ENCODE measurements at places on chromosomes 1 and 21. TPM values are rescaled to one million over a fixed set of nuclear protein-coding genes. Genes with fewer than 3 reads are reported as not detected.

- DNase-seq: no peak
Measured at GRCh38 chr1:167697667-167698141, 24.1 kb upstream of the MPZL1 start.

DNA sequence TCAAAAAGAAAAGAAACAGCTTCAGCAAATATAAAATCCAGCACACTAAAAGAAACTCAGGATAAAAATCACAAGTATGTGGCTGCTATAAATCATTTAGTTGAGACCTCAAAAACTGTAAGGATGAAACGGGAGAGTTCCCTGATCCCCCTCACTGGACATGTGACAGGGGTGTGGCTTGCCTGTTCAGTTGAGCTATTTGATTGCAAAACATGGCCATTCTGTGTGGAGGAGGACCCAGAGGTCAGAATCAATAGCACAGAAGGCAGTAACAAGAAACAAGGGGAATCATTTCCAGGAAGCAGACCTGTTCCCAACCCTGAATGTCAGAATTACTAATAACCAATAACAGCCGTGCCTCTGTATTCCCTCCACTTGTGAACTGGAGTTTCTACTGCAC is 27.9 kb downstream of the RBM11 start:
- no peak for DNase-seq

DNA sequence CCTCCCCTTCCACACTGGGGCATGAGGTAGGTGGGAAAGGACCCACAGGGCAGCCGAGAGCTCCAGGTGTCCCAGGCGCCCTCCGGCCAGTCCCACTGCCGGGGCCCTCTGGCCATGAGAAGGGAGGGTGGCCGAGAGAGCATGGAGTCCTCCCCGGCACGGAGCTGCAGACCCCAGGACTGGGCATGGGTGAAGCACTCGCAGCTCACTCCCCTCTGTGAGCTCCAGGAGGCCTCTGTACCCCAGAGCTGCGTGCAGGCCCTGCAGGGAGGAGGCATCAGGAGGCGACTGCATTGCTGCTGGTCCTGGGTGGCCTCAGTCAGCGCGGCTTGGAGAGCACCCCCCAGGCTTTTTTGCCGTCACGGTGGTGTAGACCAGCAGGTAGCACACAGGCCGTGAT is 80.1 kb upstream of the TTC34 start:
- no peak for DNase-seq

DNA sequence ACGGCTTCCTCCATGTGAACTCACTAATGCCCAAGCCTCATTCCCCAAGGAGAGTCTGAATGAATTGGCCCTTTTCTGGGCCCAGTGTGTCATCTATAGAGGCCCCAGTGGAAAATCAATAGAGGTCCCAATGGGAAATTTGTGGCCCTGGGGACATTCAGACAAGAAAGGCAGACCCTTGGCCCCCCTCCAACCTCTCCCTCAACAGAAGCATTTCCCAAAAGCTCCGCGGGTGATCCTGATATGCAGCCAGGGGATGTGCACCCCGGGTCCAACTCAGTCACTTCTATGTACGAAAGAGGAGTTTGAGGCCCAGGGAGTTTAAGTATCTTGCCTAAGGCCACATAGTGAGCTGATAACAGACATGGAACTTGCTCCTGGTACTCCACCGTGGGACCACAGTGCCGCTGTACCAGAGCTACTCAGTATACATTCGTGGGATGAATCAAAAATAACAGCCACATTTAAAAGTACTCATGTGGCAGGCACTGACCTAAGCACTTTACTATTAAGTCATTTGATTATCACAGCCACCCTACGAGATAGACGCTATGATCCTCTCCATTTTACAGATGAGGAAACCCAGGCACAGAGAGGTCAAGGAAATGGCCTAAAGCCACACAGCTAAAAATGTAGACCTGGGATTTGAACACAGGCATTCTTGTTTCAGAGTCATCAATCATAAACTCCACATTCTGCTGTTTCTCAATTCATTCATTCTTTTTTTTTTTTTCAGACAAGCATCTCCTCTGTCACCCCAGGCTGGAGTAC is 8.5 kb downstream of the EPHA2 start:
- DNase-seq: no peak

GRCh38 chr1:5856246-5856815 is 135.9 kb downstream of the NPHP4 start:
- no peak for DNase-seq

DNA sequence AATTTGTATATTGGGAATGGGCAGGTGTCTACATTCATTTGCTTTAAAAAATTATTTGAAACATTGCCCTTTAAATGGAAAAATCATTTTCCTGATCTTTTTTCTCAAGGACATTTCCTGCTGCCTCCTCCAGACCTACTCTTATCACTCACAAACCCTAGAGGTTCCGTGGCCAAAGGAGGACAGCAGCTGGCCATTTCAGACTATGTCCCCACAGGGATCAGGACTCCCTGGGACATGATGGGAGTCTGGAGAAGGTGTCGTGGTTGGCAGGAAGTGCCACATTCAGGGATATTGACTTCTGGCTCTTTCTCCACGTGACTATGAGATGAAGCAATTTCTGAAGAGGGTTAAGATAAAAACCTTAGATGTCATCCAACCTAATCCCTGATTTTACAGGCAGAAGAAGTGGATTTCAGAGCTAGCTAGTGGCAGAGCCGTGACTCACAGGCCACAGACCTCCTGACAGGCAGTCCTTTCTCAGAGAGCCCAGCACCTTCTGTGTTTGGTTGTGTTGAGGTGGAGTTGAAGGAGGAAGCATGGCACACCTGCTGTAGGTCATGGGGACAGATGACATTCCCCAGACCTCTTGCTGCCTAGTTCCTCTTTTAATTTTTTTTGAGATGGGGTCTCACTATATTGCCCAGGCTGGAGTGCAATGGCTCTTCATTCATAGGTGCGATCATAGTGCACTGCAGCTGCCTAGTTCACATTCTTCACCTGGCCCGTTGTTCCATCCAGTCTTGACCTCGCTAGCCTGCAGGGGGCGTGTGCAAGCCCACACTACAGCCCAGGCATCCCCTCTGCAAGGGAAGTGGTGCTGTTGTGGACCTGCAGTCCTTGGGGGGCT is 25.5 kb upstream of the IL10 start:
- peak; percentile 26 for DNase-seq

- no peak for DNase-seq
Measured at GRCh38 chr1:226157761-226158316, 28.7 kb downstream of the ACBD3 start.

- DNase-seq: no peak
Measured at GRCh38 chr1:156371553-156372264, 2.7 kb downstream of the RHBG start.

- DNase-seq: no peak
Measured at GRCh38 chr21:37546949-37547614, 180.5 kb downstream of the DYRK1A start.

GRCh38 chr1:90262791-90263190 is 267.9 kb downstream of the ZNF326 start:
- no peak for DNase-seq

- no peak for DNase-seq
Measured at GRCh38 chr1:191869790-191870312, 288.4 kb upstream of the RGS18 start.

DNA sequence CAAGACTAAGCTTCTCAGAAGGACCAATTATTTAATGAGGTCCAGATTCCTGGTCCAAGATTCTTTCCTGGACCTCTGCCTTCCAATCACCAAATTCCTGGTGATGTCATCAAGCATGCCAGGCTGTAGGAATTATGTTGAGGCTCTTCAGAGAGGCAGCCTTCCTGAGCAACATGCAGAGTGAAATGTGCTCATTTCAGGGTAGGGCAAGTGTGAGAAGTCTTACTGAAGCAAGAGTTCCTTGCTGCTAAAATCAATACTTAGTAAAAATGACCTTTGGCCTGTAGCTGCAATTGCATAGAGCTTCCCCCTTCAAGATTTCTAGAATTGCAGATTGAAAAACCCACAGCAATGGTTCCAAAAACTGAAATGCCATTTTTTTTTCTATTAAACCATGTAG is 31.7 kb upstream of the BCAR3 start:
- no peak for DNase-seq

GRCh38 chr1:29878501-29878900 is 642.2 kb downstream of the PTPRU start:
- no peak for DNase-seq

DNA sequence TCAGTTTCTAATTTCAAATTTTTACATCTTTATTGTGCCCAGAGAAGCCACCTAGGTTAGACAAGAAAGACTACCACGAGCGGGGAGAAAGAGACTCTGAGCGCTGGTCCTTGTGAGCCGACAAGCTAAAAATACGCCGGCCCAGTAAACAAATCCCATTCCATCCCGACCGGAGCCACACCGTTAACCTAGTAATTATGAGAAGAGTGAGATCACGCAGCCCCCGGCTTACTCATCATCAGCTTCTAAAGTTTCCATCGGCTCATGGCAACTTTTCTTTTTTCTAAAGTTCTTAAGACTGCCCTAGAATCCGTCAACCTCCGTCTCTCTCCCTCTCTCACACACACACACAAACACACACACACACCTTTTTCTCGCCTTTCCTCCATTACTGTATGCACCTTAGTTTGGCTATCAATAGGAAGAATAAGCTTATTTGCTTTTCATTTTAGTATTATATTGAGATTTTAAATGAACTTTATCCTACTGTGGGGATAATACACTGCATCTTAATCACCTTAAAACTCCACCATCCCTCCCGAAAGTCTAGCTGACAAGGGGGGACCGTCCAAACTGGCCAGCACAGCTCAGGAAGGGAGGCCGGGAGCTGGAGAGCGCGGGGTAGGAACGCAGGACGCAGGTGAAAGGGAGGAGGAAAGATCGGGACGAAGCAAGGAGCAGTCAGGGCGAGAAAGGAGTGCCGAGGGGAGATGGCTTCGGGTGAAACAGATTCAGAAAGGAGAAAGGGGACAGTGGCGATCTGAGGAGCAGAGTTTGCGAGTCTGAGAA is 728 bp downstream of the OTUD7B start:
- peak; percentile 33 for DNase-seq

- no peak for DNase-seq
Measured at GRCh38 chr1:244497805-244498204, 36.7 kb downstream of the CATSPERE start.

DNA sequence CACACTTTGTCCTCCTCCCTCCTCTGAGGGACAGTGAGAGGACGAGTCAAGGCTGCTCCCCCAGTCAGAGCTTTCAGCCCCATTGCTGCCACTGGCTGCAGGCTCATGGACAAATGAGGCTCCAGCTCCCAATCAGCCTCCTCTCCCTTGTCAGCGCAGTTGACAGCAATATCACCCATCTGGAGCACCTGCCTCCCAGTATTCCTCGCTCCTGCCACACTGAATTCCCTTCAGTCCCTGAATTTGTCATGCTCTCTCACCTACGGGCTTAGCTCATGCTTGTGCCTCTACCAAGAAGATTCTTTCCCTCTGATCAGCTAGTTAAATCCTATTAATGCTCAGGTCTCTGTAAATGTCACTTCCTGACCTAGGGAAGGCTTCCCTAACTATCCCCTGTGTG is 54.4 kb upstream of the SYT6 start:
- no peak for DNase-seq

GRCh38 chr1:61344696-61345095 is 262.3 kb downstream of the NFIA start:
- DNase-seq: no peak

Gene ARHGEF16
- 6.7 TPM for total RNA-seq

Gene ANKRD45
- not detected for total RNA-seq

Gene OR6N1
- total RNA-seq: not detected

Gene TMEM81
- 6.0 TPM for total RNA-seq

Gene HRNR
- total RNA-seq: not detected

Gene TRAF3IP3
- not detected for total RNA-seq

Gene CYP4A11
- not detected for total RNA-seq

Gene BATF3
- 7.6 TPM for total RNA-seq

Gene HEATR1
- 84.3 TPM for total RNA-seq

Gene ERICH3
- total RNA-seq: not detected

Gene CATSPERE
- 0.09 TPM for total RNA-seq

Gene NBPF6
- total RNA-seq: not detected
